ENCODE measurements at places on chromosomes 6 and 20.

DNA sequence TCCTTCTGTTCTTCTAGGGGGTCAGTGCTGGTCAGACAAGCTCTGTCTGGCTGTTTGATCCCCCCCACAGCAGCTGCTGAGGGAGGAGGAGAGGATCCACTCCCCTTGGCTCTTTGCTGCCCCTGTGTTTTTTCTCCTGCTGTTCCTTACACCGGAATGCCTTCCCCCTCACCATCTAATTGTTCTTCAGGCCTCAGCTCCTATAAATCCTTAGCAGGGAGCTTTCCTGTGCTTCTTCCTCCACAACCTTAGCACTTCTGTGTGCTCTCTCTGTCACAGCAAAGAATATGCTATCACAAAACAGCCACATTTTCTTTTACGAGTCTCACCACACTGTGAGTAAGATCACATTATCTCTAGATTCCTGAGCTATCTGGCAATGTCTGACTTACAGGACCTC lies 196.6 kb downstream of the OTOR start:
- no peak for DNase-seq

DNA sequence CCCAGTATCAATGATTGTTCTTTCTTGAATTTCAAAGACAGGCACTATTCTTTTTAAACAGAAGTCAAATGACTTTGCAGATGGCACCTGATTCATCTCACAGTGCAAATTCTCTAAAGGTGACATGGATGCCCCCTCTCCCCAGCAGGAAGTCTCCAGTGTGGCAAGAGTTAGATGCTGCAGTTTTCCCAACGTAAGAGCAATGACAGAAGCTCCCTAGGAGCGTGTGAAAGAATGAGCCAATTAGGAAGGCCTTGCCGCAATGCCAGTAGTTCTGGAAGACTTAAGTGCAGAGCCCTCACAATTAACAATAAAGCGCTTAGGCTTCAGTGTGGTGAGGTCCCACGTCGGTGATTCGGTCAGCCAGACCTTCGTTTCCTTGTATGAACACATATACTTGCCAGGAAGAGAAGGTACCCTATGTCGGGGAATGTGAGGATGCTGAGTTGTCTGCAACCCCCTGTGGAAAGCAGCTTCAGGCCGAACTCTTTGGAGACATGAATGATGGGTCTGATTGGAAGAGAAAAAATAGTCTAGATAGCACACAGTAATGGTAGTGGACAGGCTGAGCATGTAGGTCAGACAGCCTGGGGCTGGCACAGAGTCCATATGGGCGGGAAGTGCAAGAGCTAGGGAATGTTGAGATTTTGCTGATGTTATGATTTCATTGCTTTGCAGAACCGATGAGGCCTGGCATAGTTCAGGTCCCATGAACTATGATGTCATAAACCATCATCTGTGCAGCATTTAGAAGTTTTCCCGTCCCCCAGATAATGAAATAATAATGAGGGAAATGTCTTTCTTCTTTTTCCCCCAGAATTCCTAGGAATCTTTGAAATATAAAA lies 132.6 kb downstream of the PHACTR1 start:
- no peak for DNase-seq

- DNase-seq, result no peak
Observed at GRCh38 chr20:60641879-60642447, 610.1 kb upstream of the CDH4 start.

- no peak for DNase-seq
Observed at GRCh38 chr6:11791354-11792107, 12.9 kb upstream of the ADTRP start.

DNA sequence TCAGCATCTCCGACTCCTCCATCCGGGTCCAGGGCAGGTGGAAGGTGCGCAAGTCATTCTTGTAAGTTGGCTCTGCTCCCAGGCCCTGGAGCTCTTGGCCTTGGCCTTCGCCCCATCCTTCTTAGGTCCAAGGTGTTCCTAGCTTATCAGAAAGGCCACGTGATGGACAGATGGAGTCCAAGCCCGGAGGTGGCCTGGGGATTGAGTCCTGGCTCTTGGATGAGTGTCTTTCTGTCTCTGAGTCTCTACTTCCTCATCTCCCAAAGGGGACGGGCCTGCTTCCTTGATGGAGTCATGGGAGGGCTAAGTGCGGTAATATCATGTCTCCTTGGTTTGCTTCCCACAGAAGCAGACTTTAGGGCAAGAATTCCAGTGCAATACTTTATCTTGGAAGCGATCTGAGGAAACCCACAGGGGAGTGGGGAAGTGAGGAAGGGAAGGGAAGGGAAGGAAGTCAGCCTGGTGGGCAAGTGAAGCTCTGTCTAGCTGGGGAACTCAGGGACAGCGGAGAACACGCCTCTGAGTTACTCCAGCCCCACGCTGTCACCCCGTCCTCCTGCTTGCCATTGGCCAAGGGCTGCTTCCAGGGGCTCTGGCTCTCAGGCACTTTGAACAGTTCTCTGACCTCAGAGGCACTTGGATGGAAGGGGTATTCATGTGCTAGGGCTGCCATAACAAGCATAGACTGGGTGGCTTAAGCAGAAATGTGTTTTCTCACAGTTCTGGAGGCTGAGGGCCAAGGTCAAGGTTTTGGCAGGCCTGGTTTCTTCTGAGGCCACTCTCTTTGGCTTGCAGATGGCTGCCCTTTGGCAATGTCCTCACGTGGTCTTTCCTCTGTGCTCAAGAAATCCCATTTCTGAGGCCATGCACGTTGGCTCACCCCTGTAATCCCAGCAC lies 4.8 kb downstream of the LBP start:
- DNase-seq, result no peak
